ENCODE measurements at places on chromosomes 2 and 18.

DNA sequence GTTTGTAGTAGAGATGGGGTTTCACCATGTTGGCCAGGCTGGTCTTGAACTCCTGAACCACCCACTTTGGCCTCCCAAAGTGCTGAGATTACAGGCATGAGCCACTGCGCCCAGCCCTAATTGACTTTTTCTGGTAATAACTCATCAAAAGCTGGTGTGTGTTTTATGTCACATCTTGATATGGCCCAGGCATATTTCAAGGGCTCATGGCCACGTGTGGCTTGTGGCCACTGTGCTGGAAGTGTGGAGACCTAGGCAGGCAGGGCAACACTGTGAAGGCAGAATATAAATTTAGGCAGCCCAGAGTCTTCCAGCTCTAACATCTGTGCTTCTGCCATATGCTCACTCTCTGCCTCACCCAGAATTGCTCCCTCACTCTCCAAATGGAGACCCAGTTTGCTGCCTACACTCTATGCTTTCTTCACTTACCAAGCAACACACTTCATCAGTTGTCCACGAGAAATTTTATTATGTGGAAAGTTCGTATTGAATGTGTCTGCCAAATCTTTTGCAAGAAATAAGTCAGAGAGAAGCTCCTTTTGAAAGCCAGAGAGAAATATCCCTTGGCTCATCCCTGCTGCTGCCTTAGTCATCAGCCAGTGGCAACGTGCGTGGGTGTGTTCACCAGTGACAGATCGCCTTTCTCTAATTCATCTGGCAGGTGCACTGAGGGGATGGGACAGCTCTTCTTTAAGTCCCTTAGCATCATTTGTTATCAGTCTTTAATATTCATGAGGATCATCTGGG lies 129.4 kb upstream of the CXCR4 start:
- no peak for DNase-seq

DNA sequence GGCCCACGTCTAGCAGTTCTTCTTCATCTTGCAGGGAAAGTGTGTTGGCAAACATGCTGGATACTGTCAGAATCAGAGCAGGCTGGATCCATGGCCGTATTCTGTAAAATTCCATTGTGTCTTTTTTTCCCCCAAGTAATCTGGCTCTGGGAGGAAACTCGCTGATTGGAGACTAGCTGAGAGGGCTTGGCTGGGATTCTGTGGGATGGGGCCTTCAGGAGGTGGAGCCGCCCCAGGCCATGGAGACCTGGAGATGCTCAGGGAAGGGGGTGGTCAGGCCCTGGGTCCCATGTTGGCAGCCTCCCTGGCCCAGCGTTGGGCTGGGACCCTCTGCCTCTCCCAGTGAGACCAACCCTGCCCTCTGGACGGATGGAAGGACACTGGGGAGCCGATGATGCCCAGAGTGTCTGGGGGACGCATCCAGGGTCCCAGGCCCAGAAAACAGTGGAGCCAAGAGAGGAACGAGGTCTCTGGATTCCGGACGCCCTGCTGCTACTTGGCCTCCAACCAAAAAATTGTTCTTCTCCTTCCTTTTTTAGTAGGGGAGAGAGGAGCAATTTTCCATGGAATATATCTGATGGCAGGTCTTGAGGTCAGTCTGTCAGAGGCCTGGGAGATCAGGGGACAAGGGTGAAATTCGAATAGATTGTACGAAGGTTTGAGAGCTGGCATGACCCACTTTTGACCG lies 114.5 kb downstream of the AGAP1 start:
- no peak for DNase-seq

DNA sequence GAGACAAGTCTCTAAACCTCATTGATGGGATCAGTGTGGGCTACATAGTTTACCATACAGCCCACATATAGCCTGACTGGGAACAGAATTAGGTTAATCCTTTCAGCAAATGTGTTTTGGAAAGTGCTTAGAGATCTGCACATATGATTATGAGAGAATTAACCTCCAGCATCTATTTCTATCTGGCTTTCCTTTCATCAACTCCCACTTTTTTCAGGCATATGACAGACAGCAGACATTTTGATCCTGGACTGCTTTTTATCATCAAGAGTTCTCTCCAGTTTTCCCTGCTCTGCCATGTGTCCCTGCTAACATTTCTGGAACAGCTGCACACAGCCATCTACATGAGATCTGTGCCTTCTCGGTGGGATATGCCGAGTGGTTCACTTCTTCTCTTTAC lies 139.5 kb upstream of the LRP1B start:
- no peak for DNase-seq

- DNase-seq: no peak
These were observed 46.7 kb upstream of the KCNG2 start for GRCh38 chr18:79750980-79751571.

- no peak for DNase-seq
These were observed 90.5 kb upstream of the TMEM247 start for GRCh38 chr2:46388881-46389280.

- DNase-seq: peak; percentile 56
These were observed 82.1 kb downstream of the TNP1 start for GRCh38 chr2:216777637-216778273.

GRCh38 chr2:221034973-221035372 lies 537.1 kb downstream of the EPHA4 start:
- no peak for DNase-seq

GRCh38 chr18:11955239-11956029 lies 25.9 kb upstream of the IMPA2 start:
- no peak for DNase-seq

GRCh38 chr2:46276642-46277041 lies 20.6 kb upstream of the EPAS1 start:
- DNase-seq: no peak

DNA sequence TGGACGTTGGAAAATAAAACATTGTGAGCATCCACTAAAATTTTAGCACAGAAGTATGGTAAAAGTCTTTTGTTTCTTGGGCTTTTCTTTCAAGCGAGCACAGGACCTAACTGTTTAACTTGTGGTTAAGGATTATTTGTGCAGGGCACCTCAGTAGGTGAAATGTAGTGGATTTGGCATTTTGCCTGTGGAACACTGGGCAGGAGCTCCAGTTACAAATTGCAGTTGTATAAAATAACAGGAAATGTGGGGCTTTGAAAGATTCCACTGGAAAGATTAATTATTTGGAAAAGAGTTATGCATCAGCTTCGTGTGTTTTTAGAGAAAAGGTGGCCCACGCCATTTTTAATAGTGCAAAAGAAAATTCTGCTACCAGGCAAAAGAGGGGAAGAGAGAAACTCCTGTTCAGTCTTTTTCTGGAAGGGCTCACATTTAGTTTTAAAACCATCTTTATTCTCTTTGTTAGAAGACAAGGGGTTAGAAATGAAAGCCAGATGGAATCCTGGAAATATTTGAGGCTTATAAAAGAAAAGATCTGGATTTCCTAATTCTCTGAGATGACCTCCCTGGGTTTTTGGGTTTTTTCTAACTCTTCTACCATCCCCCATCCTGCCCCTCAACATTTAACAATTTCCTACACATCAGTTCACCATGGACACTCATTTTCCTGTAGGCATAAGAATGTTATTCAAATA lies 144.3 kb upstream of the SERTAD2 start:
- DNase-seq: no peak

GRCh38 chr2:235493775-235494715 lies at the start of gene AGAP1:
TSS of gene AGAP1 (plus strand) at chr2:235494043.
- peak; percentile 86 for DNase-seq

- DNase-seq: no peak
These were observed 298.7 kb downstream of the CDCA7 start for GRCh38 chr2:173653432-173653805.

DNA sequence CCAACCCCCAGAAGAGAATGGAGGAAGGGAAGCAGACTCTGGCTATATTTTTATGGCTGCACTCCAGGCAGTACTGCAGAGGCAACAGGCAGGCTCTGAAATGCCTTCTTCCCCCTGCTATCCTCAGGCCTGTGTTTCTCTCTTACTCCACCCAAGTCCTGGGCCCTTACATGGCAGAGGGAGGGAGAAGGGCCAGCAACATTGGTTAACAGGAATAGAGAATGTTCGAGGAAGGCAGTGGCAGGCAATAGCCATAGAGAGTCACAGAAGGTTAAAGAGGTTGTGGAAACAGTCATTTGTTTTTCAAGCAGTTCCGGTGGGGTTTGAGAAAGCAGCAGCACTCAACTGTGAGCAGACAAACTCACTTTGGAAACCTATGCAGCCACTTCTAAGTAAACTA lies 15.1 kb upstream of the DARS1 start:
- DNase-seq: no peak

GRCh38 chr2:202178346-202178958 lies 59.9 kb downstream of the SUMO1 start:
- peak; percentile 36 for DNase-seq

DNA sequence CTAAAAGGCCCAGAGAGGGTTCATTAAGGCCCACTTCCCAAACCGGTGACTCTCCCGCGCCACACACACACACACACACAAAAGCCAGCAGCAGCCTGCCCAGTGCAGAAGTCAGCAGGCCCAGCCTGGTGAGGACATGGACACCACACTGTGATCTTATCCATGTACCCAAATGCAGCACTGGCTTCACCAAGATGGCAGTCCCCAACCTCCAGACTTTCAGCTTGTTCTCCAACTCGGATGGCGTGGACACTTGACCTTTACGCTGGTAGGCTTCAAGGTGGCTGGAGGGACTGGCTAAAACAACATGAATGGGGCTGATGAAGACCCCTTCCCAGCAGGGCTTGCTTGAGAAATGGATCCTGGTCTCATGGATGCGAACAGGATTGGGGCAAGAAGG lies 50.4 kb downstream of the TNS1 start:
- DNase-seq: no peak

- DNase-seq: no peak
These were observed 7.7 kb upstream of the GPC1 start for GRCh38 chr2:240427729-240428128.

DNA sequence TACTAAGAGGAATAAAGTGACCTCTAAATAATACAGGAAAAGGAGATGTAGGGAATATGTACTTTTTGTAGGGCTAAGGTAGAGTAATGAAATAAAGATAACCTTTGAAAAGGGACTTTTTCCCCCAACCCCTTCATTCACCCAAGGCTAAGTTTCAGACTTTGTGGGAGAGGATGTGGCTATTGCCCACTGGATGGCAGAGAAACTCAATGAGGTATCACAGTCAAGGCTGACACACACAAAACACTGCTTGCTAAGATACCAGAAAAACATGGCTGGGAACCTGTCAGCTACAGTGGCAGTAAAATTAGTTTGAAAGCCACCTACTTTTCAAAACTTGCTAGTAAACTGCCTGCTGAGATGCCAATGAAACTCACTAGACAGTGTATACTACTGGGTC lies 158.8 kb upstream of the WDSUB1 start:
- DNase-seq: no peak

DNA sequence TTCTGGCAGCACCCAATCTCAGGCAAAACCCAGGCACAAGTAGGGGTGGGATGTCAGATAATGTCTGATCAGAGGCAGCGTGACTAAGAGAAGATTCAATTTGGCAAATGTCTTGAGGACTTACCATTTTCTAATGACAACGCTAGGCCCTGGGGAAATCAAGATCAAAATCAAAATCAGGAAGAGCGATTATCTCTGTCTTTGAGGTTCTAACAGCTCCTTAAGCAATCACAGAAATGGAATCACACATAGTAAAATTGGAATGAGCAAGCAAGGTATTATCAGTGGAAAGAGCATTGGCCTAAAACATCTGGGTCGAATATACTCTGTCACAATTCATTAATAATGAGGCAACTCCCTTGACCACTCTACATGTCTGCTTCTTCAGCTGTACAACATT lies 8.6 kb upstream of the SERPINB2 start:
- DNase-seq: no peak

- no peak for DNase-seq
These were observed 4.3 kb downstream of the GPC1 start for GRCh38 chr2:240439698-240440151.

DNA sequence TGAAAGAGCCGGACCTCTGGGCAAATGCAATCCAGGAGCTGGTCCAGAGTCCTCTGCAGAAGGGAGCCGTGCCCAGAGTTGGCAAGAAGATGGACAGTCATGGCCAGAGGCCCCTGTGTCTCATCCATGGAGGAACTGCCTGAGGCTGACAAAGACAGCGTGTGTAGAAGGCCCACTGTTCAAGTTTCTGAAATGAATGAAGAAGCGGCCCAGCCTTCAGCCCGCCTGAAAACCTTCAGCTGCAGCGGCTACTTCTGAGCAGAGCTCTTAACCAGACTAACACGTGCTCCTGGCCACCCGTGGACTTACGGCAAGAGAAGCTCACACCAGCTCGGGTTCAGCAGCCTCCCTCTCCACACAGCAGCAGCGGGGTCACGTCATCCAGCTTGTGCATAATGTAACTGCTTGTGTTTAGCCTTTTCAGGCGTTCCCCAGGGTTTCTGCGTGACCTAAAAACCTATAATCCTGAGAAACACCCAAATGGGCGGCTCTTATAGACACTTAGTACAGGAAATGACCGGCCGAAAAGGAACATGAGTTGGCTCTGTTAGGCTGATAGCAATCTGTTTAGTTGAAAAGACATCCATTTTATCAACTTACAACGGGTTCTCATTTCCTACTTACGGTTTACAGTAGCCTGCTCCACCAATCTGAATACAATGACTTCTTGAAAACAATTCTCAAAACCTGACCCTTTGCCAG lies at the start of gene FAM124B:
FAM124B (minus strand) TSS at position 467 of the 702 bp plus-strand sequence; CDS start at position 128, 339 bp downstream.
- DNase-seq: peak; percentile 42

- DNase-seq: no peak
These were observed 88.0 kb downstream of the CDC42EP3 start for GRCh38 chr2:37583402-37583801.

GRCh38 chr2:206693399-206694137 lies 24.6 kb downstream of the DYTN start:
- DNase-seq: peak; percentile 45

DNA sequence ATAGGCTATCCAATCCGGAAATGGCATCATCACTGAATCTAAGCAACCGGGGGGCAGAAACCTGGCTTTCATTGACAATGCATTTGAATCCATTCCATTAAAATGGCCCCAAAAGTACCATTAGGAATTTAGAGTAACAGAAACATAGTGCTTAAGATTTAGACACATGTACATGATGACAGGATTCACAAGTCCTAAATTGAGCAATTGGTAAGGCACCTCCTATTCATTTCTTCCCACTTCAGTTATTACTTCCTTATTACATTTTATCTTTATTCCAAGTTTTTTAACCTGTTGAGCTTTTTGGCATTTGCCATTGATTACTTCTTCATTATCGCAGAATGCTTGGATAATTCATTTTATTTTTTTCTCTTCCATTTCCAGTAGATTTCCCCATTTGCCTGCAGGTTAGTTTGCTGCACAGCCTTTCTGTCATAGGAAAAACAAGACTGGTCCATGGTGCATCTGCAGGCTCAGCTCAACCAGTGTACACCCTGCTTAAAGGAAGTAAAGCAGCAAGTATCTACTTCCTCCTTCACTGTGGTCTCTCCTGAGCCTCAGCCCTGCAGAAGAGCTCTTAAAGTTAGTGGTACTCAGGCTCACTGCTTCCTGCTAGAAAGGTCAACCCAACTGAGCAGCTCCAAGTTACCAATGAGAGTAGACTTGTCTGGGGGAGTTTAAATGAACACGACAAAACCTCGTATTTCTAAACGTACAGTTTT lies 89.2 kb downstream of the DOCK10 start:
- peak; percentile 19 for DNase-seq

- no peak for DNase-seq
These were observed 110.3 kb downstream of the SP3 start for GRCh38 chr2:173854840-173855239.

GRCh38 chr2:183543731-183544130 lies 419.5 kb downstream of the NUP35 start:
- DNase-seq: peak; percentile 11

All from large intestine (tissue), 12 donors.